ENCODE measurements at places on chromosomes 6 and 20.

DNA sequence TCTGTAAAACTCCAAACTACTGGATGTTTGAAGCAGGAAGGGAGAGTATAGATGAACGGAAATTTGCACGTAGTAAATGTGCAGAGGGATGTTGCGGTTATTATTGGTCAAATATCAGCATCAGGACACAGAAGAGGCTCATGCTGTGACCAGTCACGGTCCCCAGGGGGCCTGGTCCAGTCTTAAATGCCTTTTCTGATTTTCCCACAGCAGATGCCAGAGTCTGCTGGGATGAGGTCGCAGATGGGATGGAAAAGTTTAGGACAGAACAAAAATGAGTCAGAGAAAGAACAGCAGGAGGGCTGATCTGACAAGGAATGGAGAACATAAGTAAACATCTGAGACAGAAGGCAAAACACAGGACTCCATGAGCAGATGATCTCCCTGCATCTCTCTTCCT, 11.7 kb upstream of the SIRPG start:
- peak; percentile 1 for DNase-seq

DNA sequence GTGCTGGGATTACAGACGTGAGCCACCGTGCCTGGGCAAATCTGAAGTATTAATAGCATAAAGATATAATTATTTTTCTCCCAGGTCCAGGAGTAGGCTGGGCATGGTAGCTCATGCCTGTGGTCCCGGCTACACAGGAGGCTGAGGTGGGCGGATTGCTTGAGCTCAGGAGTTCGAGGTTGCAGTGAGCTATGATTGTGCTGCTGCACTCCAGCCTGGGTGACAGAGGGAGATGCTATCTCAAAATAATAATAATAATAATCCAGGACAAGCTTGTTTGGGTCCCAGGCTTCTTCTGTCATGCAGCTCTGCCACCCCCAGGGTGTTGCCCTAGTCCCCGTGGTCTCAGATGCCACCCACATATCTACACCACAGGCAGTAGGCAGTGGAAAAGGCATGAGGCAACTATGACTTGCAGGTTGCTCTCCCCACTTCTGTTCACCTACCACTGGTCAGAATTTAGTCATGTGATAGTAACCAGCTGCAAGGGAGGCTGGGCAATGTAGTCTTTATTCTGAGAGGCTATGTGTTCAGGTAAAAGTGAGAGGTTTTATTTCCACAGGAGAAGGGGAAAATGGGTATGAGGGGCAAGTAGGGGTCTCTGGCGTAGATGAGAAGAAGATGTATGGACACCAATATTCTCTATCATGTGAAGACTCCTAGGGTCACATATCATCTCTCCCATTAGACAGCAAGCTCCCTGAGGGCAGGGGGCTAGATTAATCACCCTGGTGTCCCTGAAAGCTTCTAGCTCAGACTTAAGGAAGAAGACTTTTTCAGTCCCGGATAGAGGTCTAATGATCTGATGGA, 25.7 kb downstream of the TCF15 start:
- no peak for DNase-seq

GRCh38 chr6:43310134-43310533, 1.5 kb upstream of the CRIP3 start:
- DNase-seq = no peak

GRCh38 chr6:38233161-38233791, 406.5 kb downstream of the BTBD9 start:
- DNase-seq = no peak

- no peak for DNase-seq
Observed at GRCh38 chr6:48176645-48177308, 65.8 kb upstream of the PTCHD4 start.

- no peak for DNase-seq
Observed at GRCh38 chr20:45993197-45993951, 15.3 kb upstream of the MMP9 start.

DNA sequence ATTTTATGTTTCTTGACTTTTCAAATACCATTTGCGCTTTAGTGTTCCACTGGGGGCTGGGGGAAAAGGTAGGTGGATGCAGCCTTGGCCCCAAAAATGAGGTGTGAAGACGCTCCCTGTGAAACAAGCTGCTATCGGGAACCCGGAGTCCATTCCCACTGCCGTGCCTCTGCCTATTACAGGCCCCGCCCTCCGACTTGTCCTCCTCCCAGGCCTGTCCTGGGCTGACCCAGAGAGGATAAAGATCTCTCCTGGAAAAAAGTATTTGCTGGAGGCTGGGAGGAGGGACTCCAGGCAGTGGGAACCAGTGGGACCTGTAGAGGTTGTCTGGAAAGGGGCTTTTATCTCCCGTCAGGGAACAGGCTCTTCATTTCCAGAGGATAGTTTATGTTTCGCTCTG, 215.0 kb downstream of the SLC24A3 start:
- no peak for DNase-seq

DNA sequence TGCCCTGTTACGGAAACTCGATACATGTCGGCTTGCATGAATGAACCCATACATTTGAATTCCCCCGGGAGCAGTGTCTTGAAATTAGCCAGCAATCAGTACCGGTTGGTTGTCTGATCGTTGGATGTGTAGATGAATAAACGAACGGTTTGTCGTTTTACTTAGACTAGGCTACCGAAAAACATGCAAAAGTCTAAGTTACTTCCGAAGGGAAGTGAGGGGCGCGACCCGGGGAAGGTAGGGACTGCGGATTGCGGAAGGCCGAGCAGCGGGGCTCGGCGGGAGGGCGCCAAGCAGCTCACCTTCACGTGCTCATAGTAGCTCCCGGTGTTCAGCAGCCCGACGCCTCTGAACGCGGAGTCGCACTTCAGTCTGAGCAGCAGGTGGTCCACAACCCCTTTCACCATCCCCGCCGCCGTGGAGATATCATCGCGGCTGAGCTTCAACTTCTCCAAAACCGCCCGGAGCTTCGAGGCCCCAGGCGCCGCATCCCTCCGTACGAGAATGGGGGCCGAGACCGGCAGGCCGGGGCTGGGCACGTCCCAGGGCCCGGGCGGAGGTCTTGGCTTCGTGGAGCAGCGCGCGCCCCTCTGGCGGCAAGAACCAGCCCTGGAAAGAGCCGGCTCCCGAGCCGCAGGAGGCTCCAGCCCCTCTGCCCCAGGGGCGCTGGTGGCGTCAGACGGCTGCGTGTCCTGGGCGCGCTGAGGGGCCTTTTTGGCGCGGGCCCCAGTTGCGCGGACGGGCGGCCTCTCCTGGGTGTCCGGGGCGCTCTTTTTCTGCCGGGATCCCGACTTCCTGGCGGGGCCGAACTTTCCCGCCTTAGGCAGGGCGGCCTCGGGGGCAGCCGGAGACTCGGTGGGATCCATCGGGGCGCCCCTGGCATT, 632 bp downstream of the CGAS start:
- DNase-seq = peak; percentile 14
